ENCODE measurements at places on chromosomes 2 and 18.
A peak's percentile ranks its signal among the peaks of the same experiment; 100 is the strongest.

DNA sequence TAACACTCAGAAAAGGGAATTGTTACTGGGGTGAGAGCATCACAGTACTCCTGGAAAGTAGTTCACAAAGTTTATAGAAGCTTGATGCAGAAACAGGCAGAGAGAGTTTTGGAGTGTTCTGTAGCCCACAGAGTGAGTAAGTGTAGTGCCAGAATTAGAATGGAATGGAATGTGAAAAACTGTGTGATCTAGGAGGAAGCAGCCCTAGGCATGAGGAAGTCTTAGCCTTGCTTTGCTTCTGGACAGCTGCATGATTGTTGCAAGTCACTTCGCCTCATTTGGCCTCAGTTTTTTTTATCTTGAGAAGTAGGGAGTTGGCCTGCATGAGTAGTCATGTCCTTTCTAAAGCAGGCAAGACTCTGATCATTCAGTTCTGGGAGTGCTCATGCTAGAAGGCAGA, 10.9 kb downstream of the SERPINB12 start:
- no peak for DNase-seq

DNA sequence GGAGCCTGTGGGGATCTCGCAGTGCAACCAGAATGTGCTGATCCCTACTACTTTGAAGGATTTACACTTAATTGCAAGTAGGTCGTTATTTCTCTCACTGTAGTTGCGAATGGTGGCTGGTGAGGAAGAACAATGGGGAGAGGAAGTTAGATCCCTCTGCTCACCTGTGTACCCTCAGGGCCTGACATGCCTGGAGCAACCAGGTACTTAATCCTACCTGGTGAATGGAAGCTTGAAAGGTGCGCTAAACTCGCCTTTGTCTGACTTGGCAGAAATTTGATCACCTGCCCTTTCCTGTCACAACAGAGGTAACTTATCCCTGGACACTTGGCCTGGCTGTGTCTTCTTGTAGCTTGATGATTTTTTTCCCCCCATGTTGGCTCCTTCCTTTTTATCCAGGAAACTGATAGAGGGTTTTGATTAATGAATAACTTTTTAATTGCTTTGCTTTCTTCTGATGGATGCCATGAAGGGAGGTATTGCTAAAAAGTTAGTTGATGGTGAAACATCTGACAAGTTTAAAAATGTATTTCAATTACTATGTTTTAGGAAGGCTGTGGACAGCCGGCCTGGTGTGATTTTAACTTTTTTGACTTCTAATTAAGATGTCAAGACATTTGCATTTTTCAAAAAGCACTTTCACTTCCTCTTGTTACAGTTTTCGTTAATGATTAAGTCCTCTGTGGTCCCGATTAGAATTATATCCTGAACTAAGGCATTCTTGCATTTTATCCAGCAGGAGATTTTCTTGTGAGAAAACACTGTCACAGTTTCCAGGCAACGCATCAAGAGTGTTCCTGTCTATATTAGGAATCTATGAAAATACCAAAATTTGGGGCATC, 9.2 kb downstream of the SGPP2 start:
- DNase-seq = no peak

DNA sequence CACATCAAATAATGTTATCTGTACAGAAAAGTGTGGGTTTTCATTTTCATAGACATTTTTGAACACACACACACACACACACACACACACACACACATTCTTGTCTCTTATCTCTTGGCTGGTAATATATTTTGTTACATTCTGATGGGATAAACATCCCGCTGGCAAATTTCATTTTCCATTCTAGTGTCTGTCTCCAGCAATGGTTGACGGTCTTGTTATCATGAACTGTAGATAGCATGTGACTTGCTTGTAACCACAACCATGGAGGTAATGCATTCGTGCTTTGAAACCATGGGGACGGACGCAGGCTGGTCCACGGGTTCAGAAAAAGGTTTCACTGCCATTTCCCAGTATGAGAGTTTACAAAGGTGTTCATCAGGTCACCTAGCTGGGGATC, 156.4 kb downstream of the PPP1R1C start:
- no peak for DNase-seq

GRCh38 chr2:206886696-206887095, 52.6 kb upstream of the CPO start:
- DNase-seq = no peak

GRCh38 chr2:214671319-214671885, 138.1 kb downstream of the BARD1 start:
- no peak for DNase-seq

DNA sequence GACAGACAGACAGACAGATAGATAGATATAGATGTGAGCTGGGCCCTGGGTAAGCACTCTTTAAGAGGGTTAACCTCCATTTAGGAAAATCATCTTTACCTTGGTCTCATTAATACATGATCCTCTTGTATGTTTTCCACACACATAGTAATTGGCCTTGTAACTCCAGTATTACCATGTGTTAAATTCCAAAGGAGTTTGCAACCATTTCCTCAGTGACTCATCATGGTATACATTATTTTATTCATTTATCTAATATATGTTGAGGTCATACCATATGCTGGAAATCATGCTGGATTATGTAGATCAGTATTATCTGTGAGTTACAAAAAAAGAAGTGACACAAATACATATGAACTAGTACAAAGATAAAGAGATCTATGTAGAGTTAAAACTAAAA, 504.3 kb downstream of the DCC start:
- DNase-seq = no peak

DNA sequence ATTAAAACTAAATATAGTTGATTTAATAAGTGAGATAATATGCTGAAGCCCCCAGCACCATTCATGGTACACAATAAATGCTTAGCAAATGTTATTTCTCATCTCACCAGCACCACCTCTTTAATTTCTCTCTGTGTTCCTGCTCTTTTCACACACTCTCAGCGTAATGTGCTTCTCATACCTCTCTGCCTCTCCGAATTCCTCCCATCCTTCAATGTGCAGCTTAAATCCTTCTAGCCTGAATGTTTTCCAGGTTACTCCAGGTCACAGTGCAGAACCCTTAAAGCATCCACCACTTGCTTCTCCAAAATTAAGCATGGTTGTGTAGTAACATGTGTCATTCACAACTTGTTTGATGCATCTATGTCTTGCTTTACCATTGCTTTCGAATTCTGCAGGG, 119.6 kb downstream of the MCFD2 start:
- no peak for DNase-seq

DNA sequence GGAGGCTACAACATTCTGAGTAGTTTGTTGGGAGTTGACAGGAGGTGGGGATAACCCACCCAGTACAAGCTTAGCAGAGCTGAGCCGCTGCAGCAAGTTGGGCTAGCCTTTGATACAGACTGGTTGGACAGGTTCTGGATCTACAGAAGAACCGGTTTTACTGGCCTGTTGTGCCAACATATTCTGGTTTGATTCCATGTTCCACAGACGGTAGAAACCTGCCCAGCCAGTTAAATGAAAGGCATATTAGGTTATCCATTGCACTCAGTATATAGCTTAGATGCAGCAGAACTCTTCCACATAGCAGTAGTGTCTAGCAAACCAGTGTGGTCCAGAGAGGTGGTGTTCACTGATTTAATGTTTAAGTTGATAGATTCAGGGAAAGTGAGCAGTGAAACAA, 19.3 kb upstream of the RBBP8 start:
- no peak for DNase-seq

GRCh38 chr2:160180172-160180571, 19.9 kb downstream of the ITGB6 start:
- no peak for DNase-seq

GRCh38 chr2:186874713-186875112, 25.7 kb upstream of the ZSWIM2 start:
- DNase-seq = no peak

- peak; percentile 4 for DNase-seq
Measured at GRCh38 chr2:149313512-149313972, 16.8 kb upstream of the LYPD6 start.

GRCh38 chr2:68740400-68740914, 5.8 kb downstream of the ARHGAP25 start:
- DNase-seq = no peak

GRCh38 chr2:172398440-172398839, 28.9 kb upstream of the ITGA6 start:
- DNase-seq = no peak

- DNase-seq = no peak
Measured at GRCh38 chr2:60440079-60440766, 113.2 kb downstream of the BCL11A start.

- DNase-seq = no peak
Measured at GRCh38 chr2:32375228-32375892, 18.5 kb downstream of the BIRC6 start.

- DNase-seq = no peak
Measured at GRCh38 chr2:105919191-105919811, 174.6 kb downstream of the NCK2 start.

GRCh38 chr2:150441226-150441625, 46.2 kb downstream of the RND3 start:
- no peak for DNase-seq

DNA sequence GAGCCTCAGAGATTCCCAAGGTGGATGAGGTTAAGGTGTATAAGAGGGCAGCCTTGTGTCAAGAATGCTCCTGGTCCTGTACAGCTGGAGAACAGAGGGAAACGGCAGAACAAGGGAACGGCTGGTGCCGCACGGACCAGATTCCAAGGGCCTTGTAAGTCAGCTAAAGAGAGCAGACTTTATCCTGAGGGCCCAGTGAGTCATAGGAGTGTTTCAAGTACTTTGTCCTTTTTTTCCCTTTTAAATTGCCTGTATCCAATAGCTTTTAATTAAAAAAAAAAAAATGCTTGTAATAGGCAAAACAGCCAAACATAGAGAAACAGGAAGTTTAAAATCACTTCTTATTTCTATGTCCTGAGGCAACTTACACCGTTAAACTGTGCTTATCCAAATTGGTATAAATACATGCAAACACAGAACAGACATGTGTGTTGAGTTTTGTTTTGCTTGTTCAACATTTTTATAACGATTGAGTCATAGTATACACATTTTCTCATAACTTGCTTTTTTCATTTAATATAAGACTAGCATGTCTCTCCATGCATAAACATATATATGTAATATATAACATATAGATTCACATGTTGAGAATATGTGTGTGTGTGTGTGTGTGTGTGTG, 42.1 kb upstream of the EVA1A start:
- no peak for DNase-seq

GRCh38 chr18:5296706-5297320, 1.3 kb upstream of the ZBTB14 start:
- DNase-seq = peak; percentile 86

All from activated CD8-positive, alpha-beta T cell treated with anti-CD3 and anti-CD28 coated beads for 36 hours (primary cell).